ENCODE measurements at places on chromosomes 16 and 17.
A peak's percentile ranks its signal among the peaks of the same experiment; 100 is the strongest.

DNA sequence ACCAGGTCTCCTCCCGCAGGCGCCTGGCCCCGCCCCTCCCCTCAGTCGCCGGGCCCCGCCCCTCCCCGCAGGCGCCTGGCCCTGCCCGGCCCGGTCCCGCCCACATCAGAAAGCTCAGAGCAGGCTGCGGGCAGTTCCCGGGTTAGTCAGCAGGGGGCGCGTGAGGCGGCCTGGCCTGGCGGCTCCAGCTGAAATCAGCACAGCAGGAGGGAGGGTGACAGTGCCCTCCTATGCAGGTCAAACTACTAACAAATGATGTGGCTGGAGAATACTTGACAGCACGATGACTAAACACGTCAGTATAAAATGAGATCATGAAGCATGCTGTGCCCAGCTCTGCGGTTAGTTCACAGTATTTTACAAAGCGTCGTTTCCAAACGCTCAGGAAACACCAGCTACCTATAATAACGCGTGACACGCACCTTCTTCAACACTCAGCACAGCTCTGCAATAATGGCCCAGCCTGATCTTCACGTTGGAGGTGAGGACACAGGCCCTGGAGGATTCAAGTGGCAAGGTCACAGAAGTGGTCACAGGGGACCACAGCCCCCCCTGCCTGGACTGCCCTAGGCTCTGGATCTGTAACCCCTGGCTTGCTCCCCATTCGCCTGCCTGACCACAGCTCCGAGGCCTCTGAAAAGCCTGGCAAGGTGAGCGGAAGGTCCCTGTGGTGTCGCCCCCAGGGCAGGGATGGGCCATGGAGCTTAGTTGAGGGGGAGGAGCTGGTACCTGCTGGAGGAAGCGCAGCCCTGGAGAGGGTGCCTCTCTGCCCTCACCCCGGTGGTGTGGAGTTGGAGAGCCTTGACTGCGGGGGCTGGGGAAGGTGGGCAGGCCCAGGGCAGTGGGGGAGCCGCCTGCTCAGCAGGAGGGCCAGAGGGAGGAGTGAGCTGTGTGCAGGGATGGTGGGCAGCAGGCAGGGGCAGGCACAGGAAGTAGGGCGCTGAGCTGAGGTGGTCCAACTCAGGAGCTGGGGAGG is 81.2 kb downstream of the KCNJ12 start:
- DNase-seq: peak; percentile 94

DNA sequence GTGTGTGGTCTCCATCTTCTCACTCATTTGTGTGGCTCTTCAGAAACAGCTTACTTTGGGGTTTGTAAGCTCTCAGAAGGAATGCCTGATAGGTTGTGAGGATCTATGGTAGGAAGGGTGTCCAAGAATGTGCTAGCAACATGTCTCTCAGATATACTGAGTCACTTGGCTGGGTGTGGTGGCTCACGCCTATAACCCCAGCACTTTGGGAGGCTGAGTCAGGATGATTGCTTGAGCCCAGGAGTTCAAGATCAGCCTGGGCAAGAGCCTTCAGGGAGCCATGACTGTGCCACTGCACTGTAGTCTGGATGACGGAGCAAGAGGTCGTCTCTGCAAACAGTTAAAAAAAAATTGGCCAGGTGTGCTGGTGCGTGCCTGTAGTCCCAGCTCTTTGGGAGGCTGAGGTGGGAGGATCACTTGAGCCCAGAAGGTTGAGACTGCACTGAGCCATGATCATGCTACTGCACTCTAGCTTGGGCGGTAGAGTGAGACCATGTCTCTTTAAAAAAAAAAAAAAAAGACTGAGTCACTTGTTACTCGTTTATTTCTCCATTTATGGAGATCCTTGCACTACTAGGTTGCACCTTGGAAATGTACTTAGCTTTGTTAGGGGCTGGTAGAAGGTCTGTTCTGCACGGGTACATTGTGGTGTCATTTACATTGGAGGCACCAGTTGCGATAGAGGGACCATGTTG is 232.0 kb downstream of the SNX29 start:
- DNase-seq: peak; percentile 42

GRCh38 chr16:56334761-56335160 is 90.6 kb downstream of the AMFR start:
- no peak for DNase-seq

- no peak for DNase-seq
Observed at GRCh38 chr17:77426676-77427386, 286.1 kb downstream of the SEC14L1 start.

DNA sequence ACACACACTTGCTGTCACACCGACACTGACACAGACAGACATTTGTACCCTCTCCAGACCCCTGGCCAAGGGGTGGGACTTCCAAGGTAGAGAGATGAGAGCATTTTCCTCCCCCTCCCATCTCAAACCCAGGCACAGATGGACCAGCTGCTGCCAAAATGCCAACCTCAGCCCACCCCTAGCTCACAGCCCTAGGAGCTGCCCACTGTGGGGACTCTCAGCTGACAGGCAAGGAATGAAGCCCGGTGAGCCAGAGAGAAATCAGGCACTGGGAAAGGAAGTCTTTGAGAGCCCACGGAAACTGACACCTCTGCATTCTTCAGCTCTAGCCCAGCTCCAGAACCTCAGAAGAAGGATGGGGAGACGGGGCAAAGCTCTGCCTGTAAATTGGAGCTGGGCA is 2.8 kb downstream of the ETV4 start:
- no peak for DNase-seq

DNA sequence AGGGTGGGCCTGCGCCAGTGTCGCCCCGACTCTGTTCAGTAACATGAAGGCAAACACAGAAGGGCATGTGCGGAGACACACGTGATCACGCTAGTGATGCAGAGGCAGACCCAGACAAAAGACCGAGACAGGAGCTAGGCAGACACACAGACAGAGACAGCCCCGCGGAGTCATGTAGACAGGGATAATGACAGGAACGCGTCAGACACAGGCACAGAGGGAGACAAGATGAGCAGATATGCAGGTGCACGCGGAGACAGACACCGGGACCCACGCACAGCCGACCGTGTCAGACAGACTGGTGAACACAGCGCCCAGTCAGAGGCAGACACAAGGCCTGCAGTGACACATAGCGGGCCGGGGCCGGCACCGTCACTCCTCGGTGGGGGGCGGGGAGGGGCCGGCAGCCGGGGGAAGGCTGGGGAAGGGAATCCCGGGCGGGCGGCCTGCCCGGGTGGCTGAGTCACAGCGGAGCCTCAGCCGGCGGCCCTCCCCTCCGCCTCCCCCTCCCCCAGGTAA is 7.4 kb downstream of the KDM6B start:
- DNase-seq: peak; percentile 89

- peak; percentile 69 for DNase-seq
Observed at GRCh38 chr16:8998108-8998507, 34.4 kb upstream of the USP7 start.

GRCh38 chr17:64571746-64572145 is 65.0 kb downstream of the CEP95 start:
- no peak for DNase-seq

GRCh38 chr17:27496005-27496404 is 39.8 kb downstream of the KSR1 start:
- DNase-seq: no peak

- no peak for DNase-seq
Observed at GRCh38 chr16:54926166-54926838, 4.4 kb upstream of the IRX5 start.

DNA sequence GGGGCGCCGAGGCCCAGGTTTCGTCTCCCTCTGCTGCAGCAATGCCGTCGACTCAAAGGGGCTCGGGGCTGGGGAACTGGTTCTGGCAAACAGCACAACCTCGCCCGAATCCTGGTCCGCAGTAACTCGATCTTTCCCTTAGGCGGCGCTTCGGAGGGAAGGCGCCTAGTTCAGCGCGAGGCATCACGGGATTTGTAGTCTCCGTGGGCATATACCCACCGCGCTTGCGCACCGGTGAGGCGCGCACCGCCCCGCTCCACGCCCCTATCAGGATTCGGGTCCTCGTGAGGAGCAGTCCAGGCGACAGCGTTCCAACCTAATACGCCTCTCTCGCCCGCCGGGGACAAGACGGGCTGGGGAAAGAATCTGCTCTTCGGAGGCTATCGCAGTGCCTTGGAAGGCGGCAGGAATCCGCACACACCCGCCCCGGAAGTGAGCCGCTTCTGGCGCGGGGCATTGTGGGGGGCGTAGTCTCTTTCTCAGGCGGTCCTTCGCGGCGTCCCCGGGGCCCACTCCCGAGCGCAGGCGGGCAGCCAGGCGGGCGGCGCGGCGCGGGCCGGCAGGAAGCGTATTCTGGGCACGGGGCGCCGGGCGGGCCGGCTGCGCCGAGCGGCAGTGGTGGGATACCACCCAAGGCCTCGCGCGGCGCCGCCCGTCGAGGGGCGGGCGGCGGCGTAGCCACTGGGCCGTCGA is at the start of gene THAP11:
Gene THAP11 (plus strand): TSS at position 505 of the 693 bp plus-strand sequence. CDS start 235 bp downstream, outside the sequence.
- DNase-seq: peak; percentile 95

DNA sequence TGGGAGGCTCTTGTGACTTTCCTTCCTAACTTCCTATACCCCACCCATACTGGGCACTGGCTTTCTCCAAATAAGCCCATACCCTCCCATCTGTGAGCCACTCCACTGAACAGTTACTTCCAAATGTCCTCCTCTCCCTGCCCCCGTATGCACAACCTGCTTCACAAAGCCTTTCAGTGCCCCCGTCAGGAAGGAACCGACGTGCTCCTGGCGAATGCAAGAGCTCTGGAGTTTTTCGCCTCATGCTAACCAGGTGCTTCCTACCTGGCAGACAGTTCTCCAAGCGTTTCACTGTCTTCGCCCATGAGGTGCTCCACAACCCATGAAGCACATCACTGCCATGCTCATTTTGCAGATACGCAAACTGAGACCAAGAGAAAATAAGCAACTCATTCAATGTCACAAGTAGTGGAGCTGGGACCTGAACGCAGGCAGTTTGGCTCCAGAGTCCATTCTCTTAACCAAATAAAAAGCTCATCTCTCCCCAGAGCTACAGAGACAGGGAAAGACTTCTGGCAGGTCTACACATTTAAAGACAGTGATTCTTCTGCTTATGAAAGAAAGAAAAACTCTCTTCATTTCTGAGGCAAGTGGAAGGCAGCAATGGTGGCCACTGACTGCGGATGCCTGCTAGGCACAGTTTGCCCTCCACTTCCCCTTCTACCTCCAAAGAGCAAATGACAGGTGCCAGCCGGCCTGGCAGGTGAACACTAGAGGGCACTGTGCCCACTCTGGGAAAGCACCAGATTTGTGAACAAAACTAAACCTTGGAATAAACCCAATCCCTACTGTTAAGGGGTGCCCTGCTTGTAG is 23.8 kb downstream of the SPHK1 start:
- DNase-seq: peak; percentile 56

GRCh38 chr16:7867831-7868230 is 535.2 kb downstream of the RBFOX1 start:
- DNase-seq: no peak

DNA sequence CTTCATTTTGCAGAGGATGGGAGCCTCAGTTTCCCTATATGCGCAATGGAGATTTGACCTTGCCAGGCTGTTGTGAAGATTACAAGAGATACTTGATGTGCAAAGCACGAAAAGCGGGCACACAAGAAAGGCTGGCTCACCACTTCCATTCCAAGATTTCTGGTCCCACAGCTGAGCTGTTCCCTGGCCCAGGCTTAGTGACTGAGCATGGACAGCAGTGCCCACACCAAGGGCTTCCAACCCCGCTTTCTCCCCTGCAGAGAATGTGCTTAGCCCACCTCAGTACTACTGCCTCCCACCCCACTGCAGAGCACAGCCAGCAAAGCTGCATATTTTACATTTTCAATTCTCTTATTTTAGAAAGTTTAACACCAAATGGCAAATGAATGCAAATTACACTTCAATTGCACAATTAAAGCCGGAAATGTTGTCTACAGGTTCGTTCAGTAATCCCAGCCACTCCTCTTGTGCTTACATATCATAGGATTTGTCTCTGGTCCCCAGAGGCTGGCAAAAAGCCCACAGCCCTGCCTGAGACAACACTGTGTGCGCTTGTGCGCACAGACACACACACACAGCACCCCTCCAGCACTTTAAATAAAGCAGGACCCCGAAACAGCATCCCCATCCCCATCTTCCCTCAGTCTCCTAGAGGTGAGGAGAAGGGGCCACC is 51.8 kb downstream of the VAC14 start:
- no peak for DNase-seq

GRCh38 chr17:32943647-32944191 is 15.8 kb downstream of the TMEM98 start:
- DNase-seq: peak; percentile 94
